ENCODE measurements at places on chromosomes 11 and 22. TPM values are rescaled to one million over a fixed set of nuclear protein-coding genes. Genes with fewer than 3 reads are reported as not detected.

The MMP8 gene
- not detected for total RNA-seq

GRCh38 chr22:42317691-42318547 is 47.5 kb upstream of the TCF20 start:
- peaks cover 33% of the 10 kb centered on the region for H3K4me1 ChIP-seq
- no peaks in the 10 kb centered on the region for H3K27me3 ChIP-seq
- DNase-seq, result no peak
- H3K27ac ChIP-seq, result peak overlapping the region; percentile 38
- no peaks in the 10 kb centered on the region for H3K36me3 ChIP-seq

GRCh38 chr11:74602637-74603556 is 10.5 kb downstream of the POLD3 start:
- no peak overlapping the region for H3K4me3 ChIP-seq
- H3K36me3 ChIP-seq, result peaks cover 4% of the 10 kb centered on the region
- H3K4me1 ChIP-seq, result no peaks in the 10 kb centered on the region
- H3K27me3 ChIP-seq, result no peaks in the 10 kb centered on the region
- DNase-seq, result no peak

DNA sequence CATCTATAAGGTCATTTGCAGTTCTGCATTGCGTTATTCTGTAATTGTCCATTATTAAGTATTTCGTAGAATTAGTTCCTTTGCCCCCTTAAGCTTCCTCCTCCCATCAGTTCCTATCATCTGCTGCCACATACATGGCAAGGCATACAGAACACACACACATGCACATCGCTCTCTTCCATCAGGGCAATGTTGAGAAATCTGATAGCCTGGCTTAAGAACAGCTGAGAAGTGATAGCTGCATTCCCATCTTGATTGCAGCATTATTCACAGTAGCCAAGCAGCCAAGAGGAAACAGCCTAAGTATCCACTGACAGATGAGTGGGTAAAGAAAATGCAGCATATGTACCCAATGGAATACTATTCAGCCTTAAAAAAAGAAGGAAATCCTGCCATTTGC is 186.8 kb upstream of the CADM1 start:
- no peaks in the 10 kb centered on the region for H3K36me3 ChIP-seq
- no peak overlapping the region for H3K4me3 ChIP-seq
- DNase-seq, result no peak
- no peak overlapping the region for H3K27ac ChIP-seq
- H3K4me1 ChIP-seq, result no peaks in the 10 kb centered on the region
- no peaks in the 10 kb centered on the region for H3K27me3 ChIP-seq

DNA sequence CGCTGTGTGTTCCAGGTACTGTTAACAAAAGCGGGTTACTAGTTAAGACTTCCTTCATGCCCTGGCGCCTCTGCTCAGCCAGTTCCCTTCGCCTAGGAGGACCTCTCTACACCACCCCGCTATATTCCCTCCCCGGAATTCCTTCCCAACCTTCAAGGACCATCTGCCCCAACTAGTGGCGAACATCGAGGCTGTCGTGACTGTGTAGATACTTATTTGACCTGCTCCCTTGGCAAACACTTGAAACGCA is 450 bp upstream of the BCL2L13 start:
- no peak for DNase-seq
- no peaks in the 10 kb centered on the region for H3K27me3 ChIP-seq
- H3K27ac ChIP-seq, result peak overlapping the region; percentile 97
- H3K4me3 ChIP-seq, result peak overlapping the region; percentile 85
